Activated CD4-positive, alpha-beta T cell treated with anti-CD3 and anti-CD28 coated beads for 1 hour (primary cell): ENCODE measurements at places on chromosomes 7 and 10.

DNA sequence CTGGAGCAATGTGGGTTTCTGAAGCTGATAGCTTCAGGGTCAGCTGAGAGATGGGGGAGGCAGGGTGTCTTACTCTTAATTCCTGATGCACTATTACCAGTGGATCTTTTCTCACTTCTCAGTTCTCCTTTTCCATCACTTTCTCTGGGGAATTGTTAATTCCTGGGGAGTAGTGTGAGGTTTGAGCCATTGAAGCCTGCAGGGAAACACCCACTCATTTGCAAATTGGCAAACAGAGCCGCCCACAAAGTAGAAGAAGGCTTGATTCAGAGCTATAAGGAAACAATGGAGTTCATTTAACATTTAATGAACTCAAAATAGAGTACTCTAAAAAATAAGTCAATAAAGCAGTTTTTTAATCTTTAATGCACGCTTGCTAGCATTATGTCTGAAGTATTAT, 4.3 kb upstream of the TECTB start:
- DNase-seq, result no peak

- DNase-seq, result no peak
Observed at GRCh38 chr7:92881091-92881485, 44.7 kb upstream of the CDK6 start.

- no peak for DNase-seq
Observed at GRCh38 chr7:23472956-23473843, 2.9 kb upstream of the IGF2BP3 start.

DNA sequence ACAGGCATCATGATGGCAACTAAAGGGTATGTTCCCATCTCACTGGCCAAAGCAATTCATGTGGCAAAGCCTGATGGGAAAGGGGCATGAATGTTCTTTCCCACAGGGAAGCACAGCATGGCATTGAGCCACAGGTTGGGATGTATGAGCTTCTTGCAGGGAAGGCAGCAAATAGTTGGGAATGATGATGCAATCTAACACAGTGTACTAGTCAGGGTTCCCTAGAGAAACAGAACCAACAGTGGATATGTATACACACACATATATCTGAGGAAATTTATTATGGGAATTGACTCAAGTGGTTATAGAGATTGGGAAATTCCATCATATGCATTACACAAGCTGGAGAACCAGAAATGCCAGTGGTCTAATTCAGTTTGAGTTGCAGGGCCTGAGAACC, 253.6 kb upstream of the NPVF start:
- DNase-seq, result no peak

- no peak for DNase-seq
Observed at GRCh38 chr10:71216363-71216695, 4.0 kb downstream of the UNC5B start.

GRCh38 chr7:20441991-20442441, 111.3 kb downstream of the ITGB8 start:
- no peak for DNase-seq

- DNase-seq, result no peak
Observed at GRCh38 chr10:48651293-48651692, 33.4 kb upstream of the WDFY4 start.

DNA sequence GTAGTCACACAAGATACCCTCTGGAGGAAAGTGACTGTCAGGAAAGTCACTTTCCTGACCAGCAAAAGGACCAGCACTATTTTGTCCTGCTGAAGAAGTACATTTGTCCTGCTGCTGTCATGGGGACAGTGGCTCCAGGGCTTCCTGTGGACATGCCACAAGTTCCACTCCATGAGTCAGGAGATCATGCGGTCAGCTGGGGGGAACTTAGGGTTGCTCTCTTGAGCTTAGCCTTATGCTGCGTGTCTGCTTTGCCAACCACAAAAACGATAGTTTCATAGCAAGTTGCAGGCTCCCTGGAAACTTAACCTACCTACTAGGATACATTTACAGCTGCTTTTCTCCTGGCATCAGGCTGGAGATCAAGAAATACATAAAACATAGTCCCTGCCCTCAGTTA, 19.8 kb upstream of the ALOX5 start:
- DNase-seq, result no peak

GRCh38 chr7:138345567-138345966, 114.5 kb upstream of the TRIM24 start:
- no peak for DNase-seq

- no peak for DNase-seq
Observed at GRCh38 chr7:134480202-134480601, 21.3 kb upstream of the AKR1B1 start.

- no peak for DNase-seq
Observed at GRCh38 chr7:82443547-82444219, at the start of gene CACNA2D1. Gene CACNA2D1 (minus strand): TSS chr7:82443777.

DNA sequence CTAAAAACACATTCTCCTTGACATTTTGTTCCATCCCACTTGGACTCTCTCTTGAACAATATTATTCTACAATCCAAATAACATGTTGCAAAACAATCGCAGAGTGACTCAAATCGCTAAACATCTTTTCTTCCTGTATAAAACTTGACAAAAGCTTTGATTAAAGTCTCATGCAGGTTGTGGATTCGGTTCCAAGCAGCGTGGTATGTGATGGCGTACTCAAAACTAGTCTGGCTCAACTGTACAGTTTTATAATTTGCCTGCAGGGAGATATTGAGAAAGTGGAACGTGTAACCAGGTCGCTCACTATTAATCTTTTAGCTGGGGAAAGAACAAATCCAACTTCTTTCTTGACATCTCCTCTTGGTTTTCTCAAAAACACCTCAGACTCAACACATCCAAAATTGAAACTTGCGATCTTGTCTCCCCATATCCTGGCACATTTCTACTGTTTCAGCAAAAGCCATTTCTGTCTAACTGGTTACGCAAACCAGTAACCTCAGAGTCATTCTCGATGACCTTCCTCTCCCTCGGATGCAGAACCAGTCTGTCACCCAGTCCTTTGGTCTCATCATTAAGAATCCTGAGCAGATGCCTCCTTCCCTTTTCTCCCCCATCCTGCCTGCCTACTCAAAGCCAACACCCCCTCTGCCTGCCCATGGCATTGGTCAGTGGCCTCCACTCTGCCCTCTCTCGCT, 100.1 kb downstream of the CACNB2 start:
- no peak for DNase-seq

GRCh38 chr10:12243864-12244620, 48.1 kb downstream of the CDC123 start:
- no peak for DNase-seq

- no peak for DNase-seq
Observed at GRCh38 chr7:463362-463781, 56.3 kb downstream of the PDGFA start.

DNA sequence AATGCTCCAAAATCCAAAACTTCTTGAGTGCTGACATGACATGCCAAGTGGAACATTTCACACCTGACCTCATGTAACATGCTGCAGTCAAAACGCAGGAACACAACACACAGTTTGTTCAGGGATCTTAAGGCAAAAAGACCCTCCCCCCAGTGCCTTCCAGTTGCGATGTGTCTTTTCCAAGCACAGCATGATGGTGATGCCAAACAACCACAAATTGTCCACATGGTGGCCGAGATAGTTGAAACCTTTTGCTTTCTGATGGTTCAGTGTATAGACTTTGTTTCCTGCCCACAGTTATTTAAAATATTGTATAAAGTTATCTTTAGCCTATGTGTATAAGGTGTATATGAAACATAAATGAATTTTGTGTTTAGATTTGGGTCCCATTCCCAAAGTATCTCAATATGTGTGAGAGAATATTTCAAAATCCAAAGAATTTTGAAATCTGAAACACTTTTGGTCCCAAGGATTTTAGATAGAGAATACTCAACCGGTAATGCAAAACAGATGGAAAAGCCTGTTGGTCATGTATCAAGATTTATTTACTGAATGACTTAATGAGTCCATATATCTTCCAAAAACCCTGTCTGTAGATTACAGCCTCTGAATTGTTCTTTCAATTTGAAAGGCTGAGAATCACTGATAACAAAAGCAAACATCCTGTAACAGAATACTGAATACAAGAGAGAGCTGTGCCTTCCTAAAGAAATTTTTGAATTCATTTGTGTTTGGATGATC, 93.4 kb upstream of the OIT3 start:
- no peak for DNase-seq

DNA sequence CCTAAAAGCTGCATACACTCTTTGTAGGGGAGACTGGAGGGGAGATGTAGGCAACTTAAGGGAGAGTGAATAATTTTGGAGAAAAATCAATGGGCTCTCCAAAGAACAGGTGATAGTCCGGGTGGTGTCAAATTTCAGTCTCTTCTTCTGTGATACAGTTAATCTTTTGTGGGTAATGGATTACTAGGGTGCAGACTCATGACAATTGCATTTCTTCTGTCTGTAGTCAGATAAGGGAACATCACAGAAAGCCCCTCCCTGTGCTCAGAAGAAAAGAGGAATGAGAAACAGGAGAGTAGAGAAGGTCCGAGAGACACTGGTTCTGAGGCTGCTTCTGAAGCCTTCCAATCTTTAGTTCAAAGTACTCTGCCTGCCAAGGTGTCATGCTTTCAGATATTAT, 1140.7 kb upstream of the LRRN3 start:
- no peak for DNase-seq

- DNase-seq, result no peak
Observed at GRCh38 chr7:43787771-43788170, 29.3 kb downstream of the BLVRA start.

DNA sequence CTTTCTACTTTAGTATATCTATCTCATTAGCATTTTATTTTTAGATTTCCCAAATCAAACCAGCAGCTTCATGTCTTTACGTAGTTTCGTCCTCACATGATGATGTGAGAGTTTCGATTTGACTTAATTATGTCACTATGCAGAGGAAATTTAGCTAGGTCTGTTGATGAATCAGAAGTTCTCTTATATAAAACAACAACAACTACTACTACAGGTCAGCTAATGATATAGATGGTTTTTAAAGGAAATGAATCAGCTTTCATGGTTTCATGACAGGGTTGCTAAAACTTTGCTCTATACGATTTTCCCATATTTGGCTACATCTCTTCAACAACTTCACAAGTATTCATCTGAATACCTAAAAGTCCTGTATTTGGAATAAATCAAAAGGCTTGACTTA, 28.6 kb downstream of the JAZF1 start:
- DNase-seq, result no peak
